ENCODE measurements at places on chromosomes 2 and 18.

DNA sequence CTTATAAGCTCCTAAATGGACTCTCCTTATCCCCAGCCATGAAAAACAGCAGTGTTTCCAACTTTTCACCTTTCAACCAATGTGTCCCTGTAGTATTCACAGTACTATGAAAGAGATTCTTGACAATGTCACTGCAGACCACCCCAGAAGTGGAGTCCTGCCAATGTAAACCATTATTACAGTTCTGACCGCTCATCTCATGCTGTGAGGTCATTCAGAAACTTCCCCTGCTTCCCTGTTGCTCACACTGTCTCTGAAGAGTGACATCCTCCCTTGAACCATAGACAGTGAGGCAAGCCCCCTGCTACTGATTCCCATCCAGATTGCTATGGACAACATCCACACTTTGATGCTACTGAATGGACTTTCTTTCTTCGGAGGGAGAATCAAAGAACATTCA lies 1523.7 kb upstream of the ACVR2A start:
- no peak for DNase-seq

GRCh38 chr2:128370468-128371247 lies 52.0 kb upstream of the HS6ST1 start:
- no peak for DNase-seq

GRCh38 chr2:56191617-56192016 lies 7.8 kb downstream of the CCDC85A start:
- no peak for DNase-seq

DNA sequence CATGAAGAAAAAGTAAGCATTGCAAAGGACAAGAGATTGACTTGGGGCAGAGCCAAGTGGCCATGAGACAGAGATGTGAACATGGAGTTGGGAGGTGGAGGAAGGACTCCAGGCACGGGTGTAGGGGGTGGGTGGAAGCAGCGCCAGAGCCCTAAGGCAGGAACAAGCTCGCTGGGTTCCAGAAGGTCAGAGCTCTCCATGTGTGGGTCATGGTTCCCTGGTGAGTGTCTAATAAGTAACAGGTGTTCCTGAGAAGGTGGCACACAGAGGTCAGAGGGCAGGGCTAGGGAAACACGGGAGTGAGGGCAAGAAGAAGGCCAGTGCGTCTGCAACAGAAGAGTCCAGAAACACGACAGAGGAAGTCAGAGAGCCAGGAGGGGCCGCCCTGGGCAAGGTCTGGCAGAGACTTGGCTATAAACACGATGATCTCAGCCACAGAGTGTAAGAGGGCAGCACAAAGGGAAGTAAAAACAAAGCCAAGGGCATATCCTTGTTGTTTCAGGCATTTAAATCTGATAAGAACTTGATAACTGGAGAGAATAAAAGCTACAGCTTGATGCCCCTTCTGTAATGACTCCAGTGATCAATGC lies 260.8 kb downstream of the TGIF1 start:
- no peak for DNase-seq

- DNase-seq: no peak
Observed at GRCh38 chr2:239360421-239361310, 40.2 kb downstream of the HDAC4 start.

DNA sequence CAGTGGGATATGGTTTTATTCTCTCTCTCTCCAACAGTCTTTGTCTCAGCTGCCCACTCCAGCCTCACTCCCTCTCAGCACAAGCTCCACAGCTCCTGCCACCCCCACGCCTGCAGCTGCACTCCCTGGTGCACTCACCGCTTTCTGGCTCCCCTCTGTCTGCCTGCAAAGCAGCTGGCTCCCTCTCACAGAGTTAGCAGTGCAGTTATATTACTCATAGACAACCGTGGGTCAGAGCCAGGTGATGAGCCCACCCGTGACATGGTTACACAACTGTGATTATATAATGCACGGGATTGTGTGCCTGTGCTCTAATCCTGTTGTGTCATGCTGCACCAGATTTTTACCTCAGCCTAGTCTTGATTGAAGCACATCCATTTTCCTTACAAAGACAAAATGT lies 276.9 kb upstream of the CHAC2 start:
- no peak for DNase-seq

DNA sequence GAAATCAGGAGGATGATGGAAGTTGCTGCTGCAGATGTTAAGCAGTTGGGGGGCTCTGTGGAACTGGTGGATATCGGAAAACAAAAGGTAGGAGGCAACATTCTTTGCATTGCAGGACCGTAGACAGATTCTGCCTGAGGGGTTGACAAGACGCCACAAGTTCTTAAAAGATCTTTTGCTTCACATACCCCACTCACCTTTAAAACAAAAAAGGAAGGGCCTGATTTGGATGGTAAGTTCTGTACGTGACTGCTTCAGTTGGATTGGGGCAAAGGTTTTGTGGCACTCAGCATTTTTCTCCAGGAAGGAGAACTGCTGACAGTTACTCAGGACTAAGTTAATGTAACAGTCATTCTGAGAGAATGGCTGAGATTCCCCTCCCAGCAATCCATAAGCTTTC lies 5.2 kb downstream of the CNDP2 start:
- no peak for DNase-seq

Data from stimulated activated CD4-positive, alpha-beta T cell treated with anti-CD3 and anti-CD28 coated beads, Interleukin-2, amount 100 ng/mL, for 24 hours (primary cell).